HFFc6 (cell line): ENCODE measurements at places on chromosomes 16 and 17.

DNA sequence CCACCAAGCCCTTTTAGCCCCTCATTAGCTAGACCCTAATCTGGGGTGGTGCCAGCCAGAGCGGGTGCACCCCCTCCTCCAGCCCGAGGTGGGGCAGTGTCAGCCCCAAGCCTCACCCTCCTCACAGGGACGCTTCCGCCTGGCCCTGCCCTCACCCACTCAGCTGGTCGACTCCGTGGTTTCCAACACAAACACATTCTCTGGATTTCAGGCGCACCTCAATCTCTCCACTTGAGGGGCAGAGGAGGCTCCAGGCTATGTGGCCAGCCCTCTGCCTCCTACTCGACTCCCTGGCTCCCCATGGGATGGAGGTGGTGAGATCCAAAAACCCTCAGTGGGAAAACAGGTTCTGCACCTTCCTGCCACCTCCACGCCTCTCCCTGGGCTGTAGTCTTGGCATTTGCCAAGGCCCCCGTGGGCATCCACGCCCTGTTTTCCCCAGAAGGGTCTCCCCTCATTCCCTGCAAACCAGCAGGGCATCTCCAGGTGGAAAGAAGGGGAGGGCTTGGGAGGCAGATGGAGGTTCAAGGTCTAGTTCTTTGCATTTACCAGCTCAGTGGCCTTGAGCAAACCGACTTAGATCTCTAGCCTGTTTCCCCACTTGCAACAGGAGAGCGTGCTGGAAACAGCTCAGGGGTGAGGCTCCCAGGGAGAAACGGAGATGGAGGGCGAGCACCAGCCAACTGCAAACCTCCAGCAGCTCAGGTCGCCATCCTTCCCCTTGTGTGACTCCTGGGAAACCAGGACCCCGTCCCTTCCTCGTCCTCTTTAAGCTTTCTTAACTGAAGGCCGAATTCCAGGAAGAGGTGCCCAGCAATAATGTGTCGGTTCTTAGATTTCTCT, 1.7 kb downstream of the EMP2 start:
- DNase-seq = no peak

DNA sequence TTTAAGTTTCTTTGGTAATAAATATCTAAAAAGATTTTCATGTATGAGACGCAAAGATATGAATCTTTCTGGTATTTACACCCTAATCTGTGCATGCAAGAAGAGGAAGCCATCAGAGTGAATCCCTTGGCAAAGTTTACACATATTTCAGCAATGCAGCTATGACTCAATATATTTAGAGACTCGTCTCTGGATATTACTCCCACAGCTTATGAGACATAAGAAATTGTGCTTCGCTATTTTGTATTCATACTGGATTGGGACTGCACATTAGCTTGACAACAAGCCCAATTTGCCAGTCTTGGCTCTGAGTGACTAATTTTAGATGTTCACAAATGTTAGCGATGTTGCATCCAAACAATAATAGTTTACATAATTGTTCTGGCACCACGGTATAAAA, 532.0 kb downstream of the CDH11 start:
- peak; percentile 64 for DNase-seq

GRCh38 chr17:56000411-56000810, 152.9 kb upstream of the ANKFN1 start:
- no peak for DNase-seq

GRCh38 chr16:56635441-56635967, 3.0 kb upstream of the MT1A start:
- DNase-seq = no peak

DNA sequence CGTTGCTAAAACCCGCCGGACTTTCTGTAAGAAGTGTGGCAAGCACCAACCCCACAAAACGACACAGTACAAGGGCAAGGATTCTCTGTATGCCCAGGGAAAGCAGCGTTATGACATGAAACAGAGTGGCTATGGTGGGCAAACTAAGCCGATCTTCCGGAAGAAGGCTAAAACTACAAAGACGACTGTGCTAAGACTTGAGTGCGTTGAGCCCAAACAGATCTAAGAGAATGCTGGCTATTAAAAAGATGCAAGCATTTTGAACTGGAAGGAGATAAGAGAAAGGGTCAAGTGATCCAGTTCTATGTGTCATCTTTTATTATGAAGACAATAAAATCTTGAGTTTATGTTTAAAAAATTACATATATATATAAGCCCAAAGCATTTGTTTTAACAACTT, 20.3 kb downstream of the HELZ start:
- no peak for DNase-seq

- peak; percentile 3 for DNase-seq
Measured at GRCh38 chr16:84115919-84116719, 623 bp downstream of the MBTPS1 start.

DNA sequence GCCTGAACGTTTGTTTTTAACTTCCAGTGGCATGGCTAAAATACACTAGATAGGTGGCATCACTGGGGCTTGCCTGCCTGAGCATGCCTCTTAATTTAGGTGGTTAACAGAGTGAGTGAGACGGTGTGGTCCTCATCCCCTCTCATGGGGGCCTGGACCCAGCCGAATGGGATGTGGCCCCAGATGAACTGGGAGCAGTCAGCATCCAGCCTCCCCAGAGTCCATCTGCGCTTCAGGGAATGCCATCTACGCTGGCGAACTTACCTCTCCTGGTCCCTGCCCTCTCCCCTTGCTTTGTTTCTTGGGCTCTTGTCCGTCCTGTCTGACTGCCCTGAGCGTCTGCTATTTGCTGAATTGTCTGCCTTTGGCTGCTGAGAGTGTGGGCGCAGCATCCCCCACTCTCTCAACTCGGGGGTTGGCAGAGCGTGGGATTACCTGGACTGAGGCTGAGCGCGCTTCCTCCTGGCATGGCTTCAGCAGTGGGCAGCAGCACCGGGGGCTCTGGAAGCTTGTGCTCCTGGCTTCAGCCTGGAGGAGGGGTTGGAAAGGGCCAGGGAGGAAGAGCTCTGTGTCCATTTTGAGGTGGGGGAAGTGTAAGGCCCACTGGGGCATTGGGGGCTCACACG, 2.1 kb downstream of the RAB40C start:
- no peak for DNase-seq

DNA sequence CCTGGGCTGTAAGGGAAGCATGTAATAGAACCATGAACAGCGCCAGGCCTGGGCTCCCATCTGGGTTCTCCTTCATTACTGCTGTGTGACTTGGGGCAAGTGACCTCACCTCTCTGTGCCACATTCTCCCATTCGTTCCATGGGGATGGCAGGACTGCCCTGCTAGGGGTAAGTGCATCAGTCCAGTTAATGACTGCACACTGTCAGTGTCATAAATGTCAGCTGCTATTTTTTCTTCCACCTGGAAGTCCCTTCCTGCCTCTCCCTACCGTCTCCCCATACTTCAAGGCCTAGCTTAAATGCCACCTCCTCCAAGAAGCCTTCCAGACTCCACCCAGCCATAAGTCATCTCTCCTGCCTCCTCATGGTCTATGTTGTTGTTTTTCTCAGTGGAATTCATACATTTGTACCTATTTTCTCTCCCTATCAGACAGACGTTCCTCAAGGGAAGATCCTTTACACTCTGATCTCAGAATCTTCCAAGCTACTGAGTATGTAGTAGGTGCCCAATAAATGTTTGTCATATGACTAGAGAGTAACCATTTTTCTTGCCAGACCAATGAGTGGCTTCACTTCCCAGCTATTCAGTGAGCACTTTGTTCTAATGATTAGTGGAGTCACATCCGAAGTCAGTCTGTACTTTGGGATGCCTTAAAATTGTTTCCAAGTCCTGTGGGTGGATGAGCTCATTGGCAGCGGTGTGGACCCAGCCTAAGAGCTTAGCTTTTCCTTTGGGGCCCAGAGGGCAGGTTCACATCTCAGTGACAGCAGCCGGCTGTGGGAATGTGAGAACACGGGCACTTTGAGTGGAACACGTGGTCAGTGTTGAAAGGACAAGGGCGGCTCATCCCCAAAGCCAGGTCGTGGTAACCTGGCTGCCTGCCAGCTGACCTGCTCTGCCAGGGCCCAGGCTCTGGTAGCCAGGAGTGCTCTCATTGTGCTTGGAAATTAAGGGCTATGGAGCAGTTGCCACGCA, 147.5 kb upstream of the GSE1 start:
- DNase-seq = peak; percentile 50

DNA sequence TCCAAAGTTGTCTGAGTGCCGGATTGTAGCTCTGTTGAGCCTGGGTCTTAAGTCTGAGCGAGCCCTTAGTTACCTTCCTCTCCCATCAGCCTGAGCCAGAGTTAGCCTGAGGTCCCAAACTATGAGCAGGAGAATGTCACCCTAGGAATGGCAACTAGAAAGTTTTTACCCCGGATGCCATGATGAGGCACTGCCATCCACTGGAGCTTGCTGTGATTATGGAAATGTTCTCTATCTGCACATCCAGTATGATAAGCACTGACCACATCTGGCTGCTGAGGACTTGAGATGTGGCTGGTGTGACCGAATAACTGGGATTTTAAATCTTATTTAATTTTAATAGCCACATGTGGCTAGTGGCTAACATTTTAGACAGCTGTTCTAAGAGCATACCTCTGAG, 550.0 kb downstream of the CDH13 start:
- no peak for DNase-seq

DNA sequence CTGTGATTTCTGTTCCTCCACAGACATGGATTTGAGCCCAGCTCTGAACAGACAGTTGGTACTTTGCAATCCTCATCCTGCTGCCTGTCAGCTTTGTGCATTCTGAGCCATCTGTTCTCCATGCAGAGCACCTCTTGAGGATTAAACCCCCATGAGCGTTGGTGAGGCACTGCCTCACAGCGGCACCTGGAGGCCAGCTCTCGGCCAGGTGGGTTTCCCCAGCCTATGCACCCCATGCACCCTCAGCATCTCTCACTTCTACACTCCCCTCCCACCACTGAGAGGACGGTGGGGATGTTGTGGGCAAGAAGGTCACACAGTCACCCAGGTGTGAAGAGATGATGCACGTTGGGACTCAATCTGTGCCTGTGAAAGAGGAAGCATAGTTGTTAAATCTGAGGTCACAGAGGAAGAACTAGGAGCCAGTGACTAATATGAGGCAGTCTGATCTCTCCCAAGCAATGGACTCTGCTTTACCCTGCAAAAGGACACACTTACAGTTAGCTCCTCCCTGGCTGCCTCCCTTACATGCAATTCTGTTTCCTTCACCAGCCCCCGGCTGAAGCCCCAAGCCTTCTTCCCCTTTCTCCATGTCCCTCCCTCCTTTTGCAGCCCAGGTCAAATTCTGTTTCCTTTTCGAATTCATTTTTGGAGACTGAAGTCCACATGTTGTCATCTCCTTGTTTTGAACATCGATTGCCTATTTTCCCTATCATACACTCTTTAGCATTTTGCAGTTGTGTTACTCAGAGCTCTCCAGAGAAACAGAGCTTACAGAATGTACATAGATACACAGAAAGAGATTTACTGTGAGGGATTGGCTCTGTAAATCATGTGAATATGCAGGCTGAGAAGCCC, 58.5 kb downstream of the HS3ST3B1 start:
- DNase-seq = no peak

DNA sequence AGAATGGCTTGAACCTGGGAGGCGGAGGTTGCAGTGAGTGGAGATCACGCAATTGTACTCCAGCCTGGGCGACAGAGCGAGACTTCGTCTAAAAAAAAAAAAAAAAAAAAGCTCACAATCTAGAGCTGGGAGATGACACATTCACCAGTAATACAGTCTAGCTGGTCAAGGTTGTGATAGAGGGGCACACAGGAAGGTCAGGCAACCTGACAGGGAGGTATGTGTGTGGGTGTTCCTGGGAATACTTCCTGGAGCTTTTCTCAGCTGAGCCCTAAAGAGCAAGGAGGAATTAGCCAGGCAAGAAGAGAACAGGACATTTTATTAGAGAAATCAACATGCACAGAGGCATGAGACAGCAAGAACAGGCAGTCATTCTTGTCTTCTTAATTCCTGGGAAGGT, 216.7 kb downstream of the SHISA9 start:
- DNase-seq = no peak
